Foreskin melanocyte (primary cell): ENCODE measurements at places on chromosomes 7 and 10.

DNA sequence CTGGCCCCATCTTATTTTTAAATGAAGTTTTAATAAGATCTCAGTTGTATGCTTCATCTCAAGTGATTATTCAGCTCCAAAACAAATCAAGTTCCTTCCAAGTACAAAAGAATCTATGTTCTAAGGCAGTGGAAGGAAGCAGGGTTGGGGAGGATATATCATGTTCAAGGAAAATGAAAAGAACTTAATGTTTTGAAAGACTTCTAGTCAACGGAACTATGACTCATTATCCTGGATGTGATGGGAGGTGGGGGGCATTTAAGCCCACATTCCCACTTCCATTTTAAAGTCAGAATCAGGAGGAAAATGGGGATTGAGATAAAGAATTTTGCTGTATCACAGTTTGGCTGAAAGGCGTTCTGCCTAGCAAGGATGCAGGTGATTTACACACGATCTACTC lies 59.4 kb downstream of the FANK1 start:
- peak; percentile 67 for DNase-seq

GRCh38 chr10:43317422-43317821 lies 50.6 kb upstream of the RASGEF1A start:
- DNase-seq, result no peak

- no peak for DNase-seq
These were observed 89.3 kb downstream of the DNMBP start for GRCh38 chr10:99920486-99920885.

- DNase-seq, result no peak
These were observed 194.1 kb downstream of the CREB5 start for GRCh38 chr7:28606421-28606820.

GRCh38 chr10:31876652-31877352 lies 51.8 kb downstream of the ARHGAP12 start:
- DNase-seq, result no peak

GRCh38 chr10:131250454-131251145 lies 60.9 kb downstream of the TCERG1L start:
- DNase-seq, result no peak

DNA sequence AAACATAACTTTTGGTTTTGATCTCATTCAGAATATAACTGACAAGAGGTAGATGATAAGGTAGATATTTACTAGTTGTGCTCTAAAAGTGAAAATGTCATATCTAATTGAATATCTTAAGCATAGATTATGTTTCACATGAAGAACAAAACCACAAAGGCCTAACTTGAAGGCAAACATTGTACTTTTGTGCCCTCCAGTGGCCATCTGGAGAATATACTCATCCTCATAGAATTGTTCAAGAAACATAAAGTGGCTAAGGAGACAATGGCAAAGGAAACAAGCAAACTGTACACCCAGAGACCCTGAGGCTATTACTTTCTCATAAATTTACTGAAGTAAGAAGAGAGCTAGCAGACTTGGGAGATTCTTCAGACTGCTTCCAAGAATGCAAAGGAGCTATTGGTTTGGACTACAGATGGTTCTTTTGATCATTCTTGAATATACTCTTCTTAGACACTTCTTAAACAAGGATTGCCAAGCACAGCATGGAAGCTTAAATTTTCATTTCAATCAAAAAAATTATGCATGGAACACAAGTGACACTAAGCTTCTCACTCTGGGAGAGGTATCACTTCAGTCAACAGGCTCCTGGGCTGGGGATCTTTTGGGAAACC lies 98.2 kb upstream of the DKK1 start:
- peak; percentile 79 for DNase-seq

- DNase-seq, result no peak
These were observed 6.8 kb upstream of the EIF3A start for GRCh38 chr10:119087271-119087882.

DNA sequence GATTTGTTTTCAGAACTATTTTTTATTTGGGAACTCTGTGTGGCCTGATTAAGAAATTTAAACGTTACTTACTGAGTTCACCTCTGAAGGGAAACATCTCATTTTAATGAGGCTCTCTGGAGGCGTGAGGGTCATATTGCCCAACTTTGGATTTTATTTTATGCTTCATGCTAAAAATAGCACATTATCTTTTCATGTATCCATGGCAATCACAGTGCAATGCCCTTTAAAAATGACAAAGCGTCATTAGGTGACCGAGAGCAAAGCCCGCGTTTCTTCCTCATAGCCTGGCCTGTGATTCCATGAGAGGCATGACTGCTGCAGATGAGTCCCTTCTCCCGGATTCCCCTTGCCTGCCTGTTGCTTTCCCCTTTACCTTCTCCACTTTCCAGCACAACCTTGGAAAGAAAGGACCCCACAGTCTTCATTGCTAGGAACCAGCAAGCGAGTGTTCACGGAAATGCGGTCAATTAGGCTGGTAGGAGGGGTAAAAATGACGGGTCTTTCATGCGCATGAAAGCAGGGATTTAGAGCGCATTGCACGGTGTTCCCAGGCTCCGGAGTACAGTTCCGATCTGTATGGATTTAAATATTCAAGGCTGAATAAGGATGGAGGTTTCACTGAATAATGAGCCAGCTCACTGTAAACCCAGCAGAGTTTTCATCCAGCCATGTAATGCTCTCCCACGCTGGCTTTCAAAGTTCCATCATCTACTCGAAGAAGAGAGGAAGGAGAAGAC lies 98.2 kb upstream of the PITRM1 start:
- no peak for DNase-seq

GRCh38 chr7:5488286-5488878 lies 64.7 kb upstream of the TNRC18 start:
- no peak for DNase-seq

DNA sequence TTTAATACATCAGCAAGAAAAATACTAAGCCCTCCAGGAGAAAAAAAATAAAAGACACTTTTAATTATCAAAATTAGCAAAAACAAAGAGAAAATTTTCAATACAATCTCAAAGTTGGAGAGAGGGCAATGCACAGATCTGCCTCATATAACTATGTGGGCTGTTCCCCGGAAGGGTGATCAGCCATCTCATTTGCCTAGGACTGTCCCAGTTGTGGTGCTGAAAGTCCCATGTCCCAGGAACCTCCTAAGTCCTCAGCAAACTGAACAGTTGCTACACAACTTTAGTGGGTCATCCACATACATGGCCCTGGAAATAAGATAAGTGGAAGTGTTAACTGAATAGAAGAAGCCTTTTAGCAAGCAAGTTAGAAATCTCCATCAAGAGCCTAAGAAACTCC lies 14.4 kb downstream of the CFAP70 start:
- no peak for DNase-seq

- DNase-seq, result no peak
These were observed 52.4 kb downstream of the SORBS1 start for GRCh38 chr10:95508730-95509129.

GRCh38 chr7:55348502-55348901 lies 16.6 kb upstream of the LANCL2 start:
- no peak for DNase-seq

DNA sequence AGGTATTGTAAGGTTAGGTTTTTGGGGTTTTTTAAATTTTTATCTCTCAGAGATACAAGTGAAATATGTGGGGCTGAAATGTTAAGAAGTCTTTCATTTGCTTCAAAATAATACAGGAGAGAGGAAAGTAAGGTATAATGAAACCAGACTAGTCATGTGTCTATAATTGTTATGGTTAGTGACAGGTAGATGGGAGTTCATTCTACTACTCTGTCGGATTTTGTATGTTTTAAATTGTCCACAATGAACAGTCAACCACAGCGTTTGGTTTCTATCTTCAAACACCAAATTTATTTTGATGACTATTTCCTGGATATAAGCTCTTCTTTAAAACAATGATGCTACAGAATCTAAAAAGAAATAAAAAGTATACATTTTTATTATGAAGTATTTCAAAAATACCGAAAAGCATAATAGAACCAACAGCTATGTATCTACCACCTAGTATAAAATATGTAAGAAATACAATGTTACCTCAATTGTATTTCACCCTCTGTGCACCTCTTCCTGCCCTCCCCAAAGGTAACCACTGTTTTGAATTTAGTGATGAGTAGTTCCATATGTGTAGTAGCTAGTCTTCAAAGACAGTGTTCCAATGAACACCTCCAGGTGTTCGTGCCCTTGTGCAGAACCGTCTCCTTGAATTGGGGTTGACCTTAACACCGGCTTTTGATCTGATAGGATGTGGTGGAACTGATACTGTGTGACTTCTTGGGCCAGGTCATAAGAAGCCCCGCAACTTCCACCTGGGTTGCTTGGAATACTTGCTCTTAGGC lies 74.8 kb upstream of the CDK1 start:
- no peak for DNase-seq

DNA sequence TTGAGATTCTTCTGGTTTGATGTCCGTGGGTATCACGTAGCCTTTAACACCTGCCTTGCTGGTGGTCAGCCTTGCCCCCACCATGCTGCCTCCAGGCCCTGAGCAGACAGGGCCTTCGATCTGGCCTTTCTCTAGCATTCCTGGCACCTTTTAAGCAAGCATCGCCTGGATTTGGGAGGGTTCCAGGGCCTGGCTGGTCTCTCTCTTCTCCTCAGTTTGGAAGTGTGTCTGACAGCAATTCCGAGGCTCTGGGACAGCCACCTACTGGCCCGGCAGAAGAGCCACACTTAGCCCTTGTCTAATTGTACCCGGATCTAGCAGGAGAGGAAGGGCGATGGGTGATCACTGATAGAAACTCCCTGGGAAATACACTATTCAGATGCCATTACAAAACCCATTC lies 441.3 kb upstream of the MKI67 start:
- DNase-seq, result no peak

DNA sequence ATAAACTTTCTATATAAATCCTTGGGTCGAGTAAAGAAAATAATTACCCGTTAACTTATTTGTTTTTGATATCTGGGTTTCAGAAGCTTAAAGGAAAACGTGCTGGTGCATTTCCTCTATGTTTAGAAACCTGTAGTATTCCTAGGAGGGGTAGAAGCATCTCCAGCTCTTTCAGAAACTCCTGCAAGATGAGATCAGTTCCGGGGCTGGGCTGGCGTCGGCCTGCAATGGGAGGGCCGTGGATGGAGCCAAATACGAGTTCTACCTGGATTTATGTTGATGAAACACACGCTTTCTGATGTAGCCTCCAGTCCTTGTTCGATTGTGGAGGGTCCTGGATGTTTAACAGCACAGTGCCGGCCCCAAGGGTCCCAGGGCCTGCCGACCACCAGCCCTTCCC lies 35.8 kb upstream of the DIP2C start:
- DNase-seq, result no peak

- DNase-seq, result no peak
These were observed 166.2 kb upstream of the CACNA2D1 start for GRCh38 chr7:82609746-82610145.

DNA sequence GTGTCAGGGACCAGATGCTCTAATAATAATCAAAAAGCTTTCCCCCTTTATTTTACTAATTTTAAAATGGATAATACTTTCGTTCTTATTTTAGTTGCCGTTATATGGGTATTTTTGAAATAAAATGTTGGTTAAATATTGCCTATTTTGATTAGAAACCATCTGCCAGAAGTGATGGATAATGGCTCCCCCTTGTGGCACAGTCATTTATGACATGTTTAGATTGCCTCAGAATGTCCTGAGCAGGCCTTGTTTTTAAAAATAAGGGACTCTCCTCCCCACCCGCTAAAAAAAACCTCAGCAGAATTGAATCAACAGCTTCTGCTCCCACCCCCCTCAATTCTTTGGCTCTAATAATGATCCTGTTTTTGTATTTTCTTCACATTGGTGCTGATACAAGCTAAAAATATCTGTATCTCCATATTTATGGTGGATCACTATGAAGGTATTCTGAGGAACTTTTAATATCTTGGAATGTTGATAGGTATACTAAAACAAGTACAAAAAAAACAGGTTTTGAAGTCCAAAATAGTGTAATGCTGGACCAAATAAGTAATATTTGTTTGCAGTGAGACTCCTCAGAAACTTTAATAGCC lies 38.8 kb downstream of the TMEM60 start:
- DNase-seq, result peak; percentile 50

- no peak for DNase-seq
These were observed 5.9 kb downstream of the ADK start for GRCh38 chr10:74156919-74157289.

GRCh38 chr7:14236834-14237233 lies 247.4 kb upstream of the ETV1 start:
- DNase-seq, result no peak

DNA sequence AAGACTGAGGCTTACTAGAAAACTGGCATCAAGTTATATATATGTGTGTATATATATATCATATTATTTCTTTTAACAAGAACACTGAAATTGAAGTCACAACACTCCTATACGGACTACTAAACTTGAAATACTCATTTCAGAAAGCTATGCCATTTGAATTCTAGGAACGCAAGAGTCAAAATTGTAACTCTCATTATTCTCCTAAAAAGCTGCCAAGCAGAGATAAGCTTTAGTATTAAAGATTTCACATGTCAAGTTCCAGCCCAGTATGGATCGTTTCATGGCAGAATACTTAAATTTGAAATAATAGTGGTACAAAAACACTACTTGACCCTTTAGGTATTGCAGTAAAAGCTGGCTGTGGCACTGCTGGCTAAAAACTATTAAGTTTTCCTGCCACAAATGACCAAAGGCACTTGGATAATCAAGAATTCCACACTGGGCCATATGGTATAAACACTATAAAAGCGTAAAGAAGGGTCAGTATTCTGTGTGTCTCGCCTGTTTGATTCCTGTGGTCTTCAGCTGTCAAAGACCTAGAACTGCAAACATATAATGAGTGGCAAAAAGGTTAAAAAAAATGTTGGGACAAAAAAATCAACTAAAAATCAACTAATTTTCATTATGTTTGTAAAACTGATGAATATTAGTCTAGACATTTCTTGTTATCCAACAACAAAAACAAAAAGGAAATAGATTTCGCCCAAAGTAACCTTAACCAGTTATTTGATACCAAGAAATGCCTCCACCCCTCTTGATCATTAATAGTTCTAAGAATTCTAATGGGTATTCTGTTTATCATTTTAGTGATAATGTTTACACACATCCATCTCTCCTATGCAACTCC lies 2.4 kb downstream of the CCDC71L start:
- no peak for DNase-seq

- peak; percentile 50 for DNase-seq
These were observed 27.1 kb downstream of the PRLHR start for GRCh38 chr10:118568327-118568848.

DNA sequence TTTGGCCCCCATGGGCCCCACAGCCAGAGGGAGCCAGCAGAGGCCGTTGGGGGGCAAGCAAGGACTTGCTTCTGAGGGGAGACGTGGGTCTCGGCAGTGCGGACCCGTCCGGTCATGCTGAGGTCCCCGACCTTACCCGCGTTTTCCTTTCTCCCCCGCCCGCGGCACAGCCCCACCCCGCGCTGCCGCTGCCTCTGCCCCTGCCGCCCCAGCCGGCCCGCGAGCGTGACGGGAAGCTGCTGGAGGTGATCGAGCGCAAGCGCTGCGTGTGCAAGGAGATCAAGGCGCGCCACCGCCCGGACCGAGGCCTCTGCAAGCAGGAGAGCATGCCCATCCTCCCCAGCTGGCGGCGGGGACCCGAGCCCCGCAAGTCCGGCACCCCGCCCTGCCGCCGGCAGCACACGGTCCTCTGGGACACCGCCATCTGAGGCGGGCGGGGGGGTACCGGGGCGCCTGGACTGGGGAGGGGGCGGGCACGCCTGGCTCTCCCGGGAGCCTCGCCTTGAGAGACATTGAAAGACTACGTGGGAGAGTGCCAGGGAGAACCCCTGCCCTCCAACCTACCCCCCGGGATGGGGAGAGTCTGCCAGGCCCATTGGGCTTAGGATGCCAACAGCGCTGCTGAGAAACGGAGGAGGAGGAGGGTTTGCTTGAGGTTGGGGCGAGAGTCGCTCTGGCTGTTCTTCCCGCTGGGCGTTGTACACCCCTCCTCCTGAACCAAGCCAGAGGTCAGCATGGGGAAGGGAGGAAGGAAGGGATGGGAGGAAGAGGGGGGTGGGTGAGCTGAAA lies 9.9 kb downstream of the NYAP1 start:
- no peak for DNase-seq
